ENCODE measurements at places on chromosomes 16 and 17.
A peak's percentile ranks its signal among the peaks of the same experiment; 100 is the strongest.

- no peaks in the 10 kb centered on the region for H3K4me1 ChIP-seq
- no peak overlapping the region for H3K27ac ChIP-seq
- H3K4me3 ChIP-seq: no peak overlapping the region
- no peaks in the 10 kb centered on the region for H3K36me3 ChIP-seq
Observed at GRCh38 chr17:49980703-49981197, 11.8 kb downstream of the DLX4 start.

DNA sequence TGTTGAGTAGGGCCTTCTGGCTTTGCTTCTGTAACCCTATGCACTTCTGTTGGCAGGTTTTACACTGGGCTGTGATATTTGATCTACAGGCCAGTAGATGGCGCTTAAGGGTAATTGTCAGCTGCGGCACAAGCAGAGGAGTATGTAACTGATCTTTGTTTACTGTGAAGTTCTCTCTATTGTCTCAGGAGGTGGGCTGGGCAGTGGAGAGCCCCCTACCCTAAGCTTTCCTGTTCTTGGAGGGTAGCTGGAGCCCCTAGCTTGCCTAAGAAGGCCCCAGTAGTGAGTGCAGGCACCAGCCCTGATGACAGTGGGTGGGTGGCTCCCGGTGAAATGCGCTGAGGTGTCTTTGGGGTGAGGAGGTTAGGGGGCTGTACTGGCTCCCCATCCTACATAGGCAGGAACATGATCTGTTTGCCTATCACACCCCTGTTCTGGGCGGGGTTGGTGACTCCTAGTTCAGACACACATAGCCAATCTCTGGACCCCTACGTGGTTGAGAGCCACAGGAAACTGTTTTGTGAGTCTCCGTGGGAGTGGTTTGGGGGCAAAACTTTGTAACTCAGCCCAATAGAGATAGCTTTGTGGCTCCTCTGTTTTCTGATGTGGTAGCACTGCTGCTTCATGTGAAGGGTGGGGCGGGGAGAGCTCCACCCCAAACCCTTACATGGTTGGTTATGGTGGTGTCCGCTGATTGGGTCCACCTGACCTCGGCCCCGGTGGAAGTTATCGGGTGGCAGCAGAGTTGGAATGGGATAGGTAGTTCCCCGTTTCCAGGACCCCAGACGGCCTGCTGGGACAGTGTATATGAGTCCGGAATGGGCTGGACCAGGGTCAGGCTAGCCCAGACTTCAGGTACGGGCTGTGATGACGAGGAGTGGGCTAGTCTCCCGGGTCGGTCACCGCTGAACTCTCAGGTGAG, 60.4 kb downstream of the SLFN11 start:
- H3K4me3 ChIP-seq: no peak overlapping the region
- no peaks in the 10 kb centered on the region for H3K4me1 ChIP-seq
- H3K27ac ChIP-seq: no peak overlapping the region
- H3K36me3 ChIP-seq: no peaks in the 10 kb centered on the region
- 0 out of 2 replicates have a peak, but pooled peaks cover 12% of the 10 kb centered on the region for H3K27me3 ChIP-seq

- DNase-seq: no peak
- no peaks in the 10 kb centered on the region for H3K36me3 ChIP-seq
- no peaks in the 10 kb centered on the region for H3K4me1 ChIP-seq
- peaks cover 67% of the 10 kb centered on the region for H3K27me3 ChIP-seq
Observed at GRCh38 chr16:86848821-86849220, 270.5 kb downstream of the FOXL1 start.

DNA sequence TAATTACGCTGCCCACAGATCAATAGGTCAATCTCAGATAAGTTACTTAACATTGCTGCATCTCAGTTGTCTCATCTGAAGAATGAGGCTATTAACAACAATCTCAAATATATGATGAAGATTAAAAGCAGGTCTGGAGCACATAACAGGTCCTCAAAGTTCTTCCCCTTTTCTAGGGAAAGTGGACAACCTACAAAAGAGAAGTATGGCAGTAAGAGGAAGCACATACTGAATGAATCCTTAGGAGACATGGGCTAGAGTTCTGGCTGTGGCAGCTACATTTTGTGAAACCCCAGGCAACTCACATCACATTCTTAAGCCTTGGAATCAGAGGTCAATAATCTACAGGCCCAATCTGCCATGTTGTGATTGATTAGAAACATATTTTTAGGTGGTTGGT, 180.6 kb downstream of the PCTP start:
- H3K27ac ChIP-seq: no peak overlapping the region
- H3K4me3 ChIP-seq: no peak overlapping the region
- no peaks in the 10 kb centered on the region for H3K27me3 ChIP-seq
- no peaks in the 10 kb centered on the region for H3K36me3 ChIP-seq
- no peak for DNase-seq

DNA sequence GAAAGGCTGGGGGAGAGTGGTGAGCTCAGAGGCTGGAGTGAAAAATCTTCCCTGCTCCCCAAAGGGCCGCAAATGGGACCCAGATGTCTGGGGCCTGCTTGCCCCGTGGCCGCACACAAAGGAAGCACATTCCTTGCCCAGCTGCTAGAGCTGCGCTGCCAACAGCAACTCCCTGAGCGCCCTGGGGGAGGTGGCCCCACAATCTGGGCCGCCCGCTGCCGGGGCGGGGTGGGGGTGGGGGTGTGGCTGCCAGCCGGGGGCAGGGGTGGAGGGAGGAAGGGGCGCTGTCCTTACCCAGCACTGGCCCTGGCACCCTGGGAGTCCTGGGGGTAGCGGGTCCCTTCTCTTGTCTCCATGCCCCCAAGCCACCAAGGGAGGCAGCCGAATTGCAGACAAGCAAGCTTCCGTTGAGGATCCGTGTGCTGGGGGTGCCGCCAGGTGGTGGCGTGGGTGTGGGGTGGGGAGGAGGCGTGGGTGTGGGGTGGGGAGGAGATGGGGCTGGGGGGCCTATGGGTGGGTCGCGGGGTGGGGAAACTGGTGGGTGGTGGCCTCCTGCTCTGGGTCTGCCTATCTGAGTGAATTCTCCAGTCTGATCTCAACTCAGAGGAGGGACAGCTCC, 48.4 kb upstream of the PABPN1L start:
- no peak for DNase-seq
- H3K4me3 ChIP-seq: no peak overlapping the region

DNA sequence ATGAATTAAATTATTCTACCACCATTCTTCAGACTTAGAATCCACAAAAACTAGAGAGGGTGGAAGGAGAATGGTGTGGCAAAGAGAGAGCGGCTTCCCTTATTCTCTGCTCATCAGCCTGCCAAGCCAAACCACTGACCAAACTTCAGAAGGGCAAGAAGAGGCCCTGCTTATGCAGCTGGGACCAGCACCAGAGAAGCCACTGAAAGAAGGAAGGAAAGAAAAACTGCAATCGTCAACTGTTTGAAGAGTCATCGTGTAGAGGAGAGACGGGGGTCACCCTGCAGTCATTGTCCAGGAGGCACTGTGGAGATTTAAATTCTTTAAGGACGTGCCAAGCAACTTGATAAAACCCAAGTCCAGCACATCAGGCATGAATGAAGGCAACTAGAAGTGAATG, 15.6 kb downstream of the PMP22 start:
- no peak for DNase-seq
- no peak overlapping the region for H3K27ac ChIP-seq
- no peaks in the 10 kb centered on the region for H3K27me3 ChIP-seq
- H3K36me3 ChIP-seq: peaks cover 53% of the 10 kb centered on the region

GRCh38 chr16:24854607-24855171, 8.9 kb downstream of the SLC5A11 start:
- H3K4me1 ChIP-seq: peaks cover 10% of the 10 kb centered on the region
- H3K4me3 ChIP-seq: no peak overlapping the region
- no peak overlapping the region for H3K27ac ChIP-seq

DNA sequence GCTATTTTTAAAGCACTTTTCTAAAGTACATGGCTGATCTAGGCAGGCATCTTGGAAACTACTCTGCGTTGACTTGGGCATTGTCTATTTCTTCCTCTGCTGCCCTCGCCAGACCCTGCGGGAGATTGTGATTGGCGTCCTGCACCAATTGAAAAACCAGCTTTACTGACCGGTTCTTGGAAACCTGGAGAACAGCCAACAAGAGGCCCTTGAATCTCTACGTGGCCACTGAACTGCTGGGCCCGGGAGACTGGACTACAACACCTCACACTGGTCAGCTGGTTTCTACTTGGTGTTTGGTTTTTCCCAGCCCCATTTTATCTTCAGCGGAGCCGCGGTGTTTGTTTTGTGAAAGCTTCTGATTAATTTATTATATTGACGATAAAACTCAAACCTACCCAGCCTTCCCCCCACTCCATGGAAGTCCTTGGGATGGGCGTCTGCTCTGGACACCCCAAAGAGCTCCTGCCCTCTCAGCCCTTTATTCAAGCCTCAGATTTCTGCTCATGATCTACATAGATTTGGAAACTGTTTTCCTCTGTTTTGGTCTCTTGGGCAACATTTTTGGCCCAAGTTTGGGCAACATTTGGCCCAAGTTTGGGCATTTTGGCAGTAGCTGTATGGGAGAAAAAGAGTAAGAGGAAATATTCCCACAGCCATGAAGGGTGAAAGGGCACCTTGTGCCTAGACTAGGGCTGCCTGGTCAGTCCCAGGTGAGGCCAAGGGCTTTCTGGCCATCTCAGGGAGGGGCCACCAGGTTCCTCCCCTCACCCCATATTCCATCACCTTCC, 4.7 kb downstream of the MLX start:
- DNase-seq: no peak
- H3K27ac ChIP-seq: no peak overlapping the region
- peaks cover 5% of the 10 kb centered on the region for H3K4me1 ChIP-seq
- peaks cover 61% of the 10 kb centered on the region for H3K36me3 ChIP-seq
- H3K4me3 ChIP-seq: no peak overlapping the region
- no peaks in the 10 kb centered on the region for H3K27me3 ChIP-seq

DNA sequence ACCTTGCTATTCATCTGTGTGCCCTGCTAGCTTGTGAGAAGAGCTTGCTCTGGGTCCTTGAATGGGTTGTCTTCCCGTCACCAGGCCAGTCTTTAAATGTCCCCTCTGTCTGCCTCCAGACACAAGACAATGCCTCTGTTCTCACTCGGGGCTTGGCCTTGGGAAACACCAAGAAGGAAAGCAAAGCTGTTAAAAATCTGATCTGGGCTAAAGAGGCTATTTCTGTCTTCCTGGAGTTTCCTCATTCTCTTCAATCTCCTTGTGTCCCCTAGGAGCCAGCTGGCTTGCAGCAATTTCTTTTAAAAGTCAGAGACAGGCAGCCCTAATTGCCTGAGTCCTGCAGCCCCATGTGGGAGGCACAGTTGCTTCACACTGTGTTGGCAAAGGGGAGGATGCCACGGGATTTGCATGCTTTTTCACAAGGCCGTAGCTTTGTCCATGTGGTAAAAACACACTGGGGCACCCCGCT, 2.5 kb downstream of the DNAI2 start:
- H3K27ac ChIP-seq: no peak overlapping the region
- H3K36me3 ChIP-seq: no peaks in the 10 kb centered on the region
- H3K27me3 ChIP-seq: no peaks in the 10 kb centered on the region

GRCh38 chr17:39352511-39352910, 48.9 kb downstream of the FBXL20 start:
- H3K4me3 ChIP-seq: no peak overlapping the region
- no peak overlapping the region for H3K27ac ChIP-seq
- no peaks in the 10 kb centered on the region for H3K27me3 ChIP-seq
- no peak for DNase-seq

DNA sequence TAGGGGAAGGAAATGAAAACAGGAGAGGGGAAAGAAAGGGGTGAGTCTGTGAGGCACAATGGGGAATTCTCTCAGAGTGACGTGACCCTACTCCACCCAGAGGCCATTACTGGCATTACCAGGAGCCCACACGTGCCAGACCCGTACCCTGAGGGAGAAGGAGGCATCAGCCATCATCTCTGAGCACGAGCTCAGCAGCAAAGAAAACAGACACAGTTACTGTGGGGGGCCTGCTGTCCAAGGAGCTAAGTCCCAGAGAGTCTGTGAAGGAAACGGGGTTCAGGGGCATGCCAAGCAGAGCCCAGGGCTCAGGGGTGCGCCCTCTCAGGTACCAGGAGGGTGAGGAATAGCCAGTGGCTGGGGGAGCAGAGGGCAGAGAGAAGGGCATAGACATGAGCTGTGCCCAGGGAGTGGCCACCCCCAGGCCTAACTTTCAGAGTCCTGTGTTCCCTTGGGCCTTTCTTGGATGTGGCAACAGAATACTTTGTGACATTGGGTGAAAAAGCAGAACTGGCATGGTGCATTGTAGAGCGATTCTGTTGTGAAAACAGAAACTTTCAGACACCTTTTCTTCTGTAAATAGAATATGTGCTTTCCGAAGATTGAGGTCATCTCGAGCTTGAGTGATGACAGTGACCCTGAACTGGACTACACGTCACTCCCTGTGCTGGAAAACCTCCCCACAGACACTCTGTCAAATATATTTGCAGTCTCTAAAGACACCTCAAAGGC, 11.3 kb downstream of the TAF1C start:
- H3K36me3 ChIP-seq: no peaks in the 10 kb centered on the region
- DNase-seq: peak; percentile 91
- no peaks in the 10 kb centered on the region for H3K27me3 ChIP-seq

DNA sequence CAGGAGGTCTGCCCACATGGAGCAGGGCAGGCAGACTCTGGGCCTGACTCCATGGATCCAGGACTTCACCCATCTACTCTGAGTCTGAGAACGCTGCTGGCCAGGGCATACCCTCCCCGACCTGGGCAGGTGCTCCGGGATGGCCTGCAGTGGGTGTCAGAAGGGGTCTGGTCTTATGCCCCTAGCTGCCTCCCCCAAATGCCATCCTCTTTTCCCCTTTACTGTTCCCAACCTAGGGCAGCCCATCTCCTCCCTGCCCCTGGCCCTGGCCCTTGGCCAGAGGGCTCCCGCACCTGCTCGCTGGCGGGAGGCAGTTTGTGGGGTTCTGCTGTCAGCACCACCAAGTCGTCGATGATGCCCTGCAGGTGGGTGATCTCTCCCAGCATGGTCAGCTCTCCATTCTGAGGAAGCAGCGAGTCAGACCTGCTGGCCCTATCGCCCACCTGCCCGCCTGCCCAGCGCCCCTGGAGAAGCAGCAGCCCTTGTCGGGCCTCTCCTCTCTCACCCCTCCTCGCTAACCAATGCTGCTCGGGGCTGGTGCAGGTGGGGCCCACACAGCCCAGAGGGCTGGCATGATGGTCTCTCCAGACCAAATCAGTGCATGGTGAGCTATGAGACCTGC, 8.2 kb downstream of the MTSS2 start:
- H3K4me1 ChIP-seq: peaks cover 16% of the 10 kb centered on the region
- H3K36me3 ChIP-seq: peaks cover 62% of the 10 kb centered on the region
- H3K4me3 ChIP-seq: no peak overlapping the region
- H3K27ac ChIP-seq: no peak overlapping the region
- H3K27me3 ChIP-seq: no peaks in the 10 kb centered on the region
